ENCODE measurements at places on chromosomes 1 and 21.

DNA sequence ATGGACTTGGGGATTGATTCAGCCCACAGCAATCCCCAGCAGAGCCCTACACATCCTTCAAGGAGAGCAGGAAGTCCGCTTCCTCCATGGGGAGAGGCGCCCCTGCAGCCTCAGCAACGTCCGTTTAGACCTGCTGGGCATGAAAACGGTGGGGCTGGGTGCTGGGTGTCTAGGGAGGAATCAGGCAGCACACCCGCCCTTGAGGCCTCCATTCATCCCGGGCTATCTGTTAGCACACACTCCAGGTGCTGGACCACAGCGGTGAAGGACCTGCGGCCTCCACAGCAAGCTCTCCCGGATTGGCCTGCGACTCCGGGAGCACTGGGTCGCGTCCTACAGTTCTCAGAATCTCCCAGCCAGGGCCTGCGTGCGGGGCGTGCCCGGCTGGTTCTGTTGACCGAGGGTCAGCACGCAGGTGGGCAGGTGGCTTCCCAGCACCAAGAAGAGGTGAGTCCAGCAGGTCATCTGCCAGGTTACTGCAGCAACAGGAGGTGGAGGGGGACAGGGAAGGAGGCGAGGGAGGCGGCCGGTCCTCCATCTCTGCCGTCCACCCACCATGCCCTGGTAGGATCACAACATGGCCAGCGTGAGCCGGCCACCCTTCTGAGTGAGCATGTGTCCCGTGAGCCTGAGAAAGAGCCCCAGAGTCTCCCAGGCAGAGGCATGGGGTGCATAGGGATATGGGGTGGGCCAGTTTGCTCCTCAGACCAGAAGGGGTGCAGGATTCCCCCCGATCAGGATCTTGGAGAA is 96.6 kb downstream of the RIPK4 start:
- DNase-seq, result no peak

DNA sequence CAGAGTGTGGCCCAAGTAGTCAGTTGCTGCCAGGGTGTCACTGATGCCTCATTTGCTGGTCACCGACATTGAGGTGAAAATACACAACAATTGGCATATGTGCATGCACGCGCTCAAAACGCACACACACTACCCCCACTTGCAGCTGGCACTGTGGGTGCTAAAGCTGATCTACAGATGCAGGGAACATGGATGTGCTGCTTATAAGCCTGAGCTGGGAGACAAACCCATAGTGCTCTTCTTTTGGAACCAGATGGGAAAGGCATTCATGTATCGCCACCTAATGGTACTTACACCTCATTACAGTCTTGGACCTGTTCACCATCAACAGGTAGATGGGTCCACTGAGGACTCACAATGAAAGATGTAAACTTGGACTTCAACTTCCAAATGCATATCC is 70.3 kb upstream of the CAMK1G start:
- no peak for DNase-seq

DNA sequence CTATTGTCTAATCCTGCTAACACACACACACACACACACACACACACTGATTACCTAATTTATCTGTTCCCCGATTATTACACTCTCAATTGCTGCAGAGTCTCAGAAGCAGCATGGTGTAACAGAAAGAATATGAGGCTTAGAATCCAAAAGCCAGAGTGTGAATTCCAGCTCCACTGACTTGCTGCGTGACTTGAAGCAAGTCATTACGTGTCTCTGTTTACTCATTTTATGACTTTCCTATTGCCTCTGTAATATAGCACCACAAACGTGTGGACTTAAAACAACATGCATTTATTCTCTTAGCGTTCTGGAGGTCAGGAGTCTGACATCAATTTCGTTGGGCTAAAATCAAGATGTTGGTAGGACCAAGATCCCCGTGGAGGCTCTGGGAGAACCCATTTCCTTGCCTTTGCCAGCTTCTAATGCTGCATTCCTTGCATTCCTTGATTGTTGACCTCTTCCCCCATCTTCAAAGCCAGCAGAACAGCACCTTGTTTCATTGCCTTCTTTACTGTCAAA is 55.9 kb upstream of the ATP5PO start:
- DNase-seq, result peak; percentile 76

GRCh38 chr21:43020771-43021170 is 46.4 kb downstream of the PKNOX1 start:
- DNase-seq, result no peak

- no peak for DNase-seq
These were observed 302.7 kb downstream of the MRPL39 start for GRCh38 chr21:25304611-25305010.
